A549 (cell line): ENCODE measurements at places on chromosomes 7 and 10.

- DNase-seq: peak; percentile 51
Observed at GRCh38 chr7:2521952-2522591, 2.5 kb downstream of the LFNG start.

DNA sequence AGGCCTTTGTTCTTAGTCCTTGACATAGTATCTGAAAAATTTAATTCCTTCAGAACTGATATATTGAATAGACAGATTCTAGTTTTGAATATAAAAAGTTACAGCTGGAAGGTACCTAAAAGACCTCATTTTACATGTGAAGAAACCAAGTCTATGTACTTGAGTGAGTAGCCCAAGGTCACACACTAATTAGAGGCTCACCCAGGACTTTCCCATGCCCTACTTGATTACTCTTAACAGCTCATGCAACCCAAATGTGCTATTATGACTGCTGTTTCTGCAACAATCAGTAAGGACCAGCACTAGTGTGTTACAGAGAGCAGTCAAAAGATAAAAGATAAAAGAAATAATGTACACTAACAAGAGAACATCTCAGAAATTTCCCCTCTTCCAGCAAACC, 40.7 kb upstream of the BET1 start:
- DNase-seq: no peak

- DNase-seq: peak; percentile 60
Observed at GRCh38 chr7:101743241-101743994, 74.0 kb upstream of the CUX1 start.

GRCh38 chr7:111004310-111004901, 86.5 kb upstream of the LRRN3 start:
- DNase-seq: no peak

- no peak for DNase-seq
Observed at GRCh38 chr10:56633876-56634452, 272.9 kb upstream of the ZWINT start.

- DNase-seq: no peak
Observed at GRCh38 chr7:36086571-36086970, 66.5 kb upstream of the EEPD1 start.

- peak; percentile 81 for DNase-seq
Observed at GRCh38 chr10:3889961-3890522, 105.0 kb upstream of the KLF6 start.

DNA sequence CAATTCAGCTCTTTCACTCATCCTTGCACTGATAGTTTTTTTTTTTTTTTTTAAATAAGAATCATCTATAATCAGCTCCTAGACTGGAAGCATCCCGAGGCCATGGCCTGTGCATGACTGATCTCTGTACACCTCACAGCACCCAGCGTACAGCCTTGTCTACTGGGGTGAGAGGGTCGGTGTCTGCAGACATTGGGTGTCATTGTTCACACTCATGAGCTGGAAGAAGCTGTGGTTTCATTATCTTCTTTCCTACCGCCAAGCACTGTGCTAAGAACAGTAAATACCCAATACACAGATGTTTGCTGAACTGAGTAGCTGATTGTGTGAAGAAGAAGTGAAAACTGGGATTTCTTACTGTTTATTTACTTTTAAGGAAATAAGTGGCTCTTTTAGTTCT, 123.6 kb downstream of the CLEC2L start:
- DNase-seq: no peak
